ENCODE measurements at places on chromosomes 5 and 9.

DNA sequence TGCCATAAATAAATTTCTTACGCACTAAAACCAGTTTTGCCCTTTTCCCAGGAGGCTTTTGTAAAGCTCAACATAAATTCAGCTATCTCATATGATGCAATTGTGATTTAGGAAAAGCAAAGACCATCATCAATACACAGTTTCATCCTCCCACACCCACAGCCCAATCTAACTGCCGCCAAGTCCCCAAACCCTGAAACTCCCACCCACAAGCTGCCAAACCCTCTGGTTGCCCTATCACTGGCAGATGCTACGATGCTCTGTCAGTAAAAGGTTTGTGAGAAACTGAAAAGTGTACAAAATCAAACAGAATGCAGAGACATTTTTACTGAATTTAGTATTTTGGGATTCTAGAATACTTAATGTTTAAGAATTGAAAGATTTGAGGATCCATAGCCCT lies 42.8 kb upstream of the NR4A3 start:
- DNase-seq, result no peak

GRCh38 chr9:107213561-107214028 lies 69.5 kb upstream of the RAD23B start:
- no peak for DNase-seq

GRCh38 chr5:136202469-136203205 lies 9.7 kb upstream of the SMIM32 start:
- DNase-seq, result no peak

DNA sequence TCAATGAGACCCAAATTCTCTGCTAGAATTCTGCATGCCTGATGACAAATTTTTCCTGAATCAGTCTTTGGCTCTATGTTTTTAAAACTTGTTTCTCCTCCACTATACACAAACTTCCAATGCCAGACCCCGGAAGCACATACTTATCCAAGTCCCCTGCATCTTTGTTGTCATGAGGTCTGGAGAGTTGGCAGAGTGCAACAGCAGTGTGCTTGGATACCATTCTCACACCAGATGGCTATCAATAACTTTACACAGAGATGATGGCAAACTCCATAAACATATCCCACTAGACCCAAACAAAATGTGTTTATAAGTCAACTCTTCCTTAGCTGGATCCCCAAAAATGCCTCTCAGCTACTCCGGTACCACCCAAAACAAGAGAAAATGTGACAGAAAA lies 337.7 kb upstream of the TRPC7 start:
- no peak for DNase-seq

- DNase-seq, result no peak
These were observed 180.8 kb downstream of the LURAP1L start for GRCh38 chr9:12955510-12956163.

DNA sequence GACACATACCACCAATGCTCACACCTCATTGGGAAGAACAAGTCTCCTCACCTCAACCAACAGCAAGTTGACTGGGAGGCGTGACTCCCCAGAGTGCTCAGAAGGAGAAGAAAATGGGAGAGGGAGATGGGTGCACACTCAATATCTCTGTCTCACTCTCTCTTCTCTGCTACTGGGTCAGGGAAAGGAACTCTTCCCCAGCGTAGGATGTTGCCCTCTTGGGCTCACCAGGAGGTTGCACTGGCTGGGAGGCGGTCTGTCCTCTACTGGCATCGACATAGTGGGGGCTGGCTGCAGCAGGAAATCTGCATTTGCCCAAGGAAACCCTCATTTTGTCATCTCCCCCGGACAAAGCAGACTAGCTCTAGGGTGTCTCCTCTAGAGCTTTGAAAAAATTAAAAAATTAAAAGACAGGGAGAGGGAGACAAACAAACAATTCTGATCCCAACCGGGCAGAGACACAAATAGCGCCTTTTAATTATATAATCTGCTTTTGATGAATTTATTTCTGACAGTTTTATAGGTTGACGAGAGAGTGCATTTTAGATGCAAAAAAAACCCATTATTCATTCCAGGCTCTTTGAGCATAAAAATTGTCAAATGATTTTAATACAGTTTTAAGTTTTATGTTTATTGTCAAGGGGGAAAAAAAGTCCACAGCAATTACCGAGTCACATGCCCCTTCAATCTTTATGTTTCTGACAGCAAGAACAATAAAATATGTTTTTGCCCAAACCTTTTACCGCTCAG lies 179.3 kb upstream of the MVB12B start:
- DNase-seq, result no peak

GRCh38 chr5:97735209-97735608 lies 552.2 kb upstream of the RIOK2 start:
- DNase-seq, result no peak

DNA sequence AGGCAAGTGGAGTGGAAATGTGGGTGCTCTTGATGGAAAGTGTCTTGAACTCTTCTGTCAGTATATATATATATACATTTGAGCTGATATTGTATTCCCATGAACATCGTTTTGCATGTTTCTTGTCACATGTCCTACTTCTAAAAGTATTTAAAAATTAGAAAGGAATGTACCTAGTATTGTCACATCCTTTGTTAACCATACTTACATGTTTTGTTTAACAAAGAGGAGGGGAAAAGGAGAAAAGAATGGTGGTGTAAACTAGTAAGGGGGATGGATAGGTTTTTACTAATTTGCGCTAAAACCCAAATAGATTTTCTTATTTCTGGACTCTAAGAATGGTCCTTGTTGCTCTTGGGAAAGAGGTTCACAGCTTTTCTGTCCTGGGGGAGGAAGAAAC lies 181.7 kb downstream of the GOLPH3 start:
- no peak for DNase-seq

- no peak for DNase-seq
These were observed 79.5 kb upstream of the NFIL3 start for GRCh38 chr9:91502913-91503672.

DNA sequence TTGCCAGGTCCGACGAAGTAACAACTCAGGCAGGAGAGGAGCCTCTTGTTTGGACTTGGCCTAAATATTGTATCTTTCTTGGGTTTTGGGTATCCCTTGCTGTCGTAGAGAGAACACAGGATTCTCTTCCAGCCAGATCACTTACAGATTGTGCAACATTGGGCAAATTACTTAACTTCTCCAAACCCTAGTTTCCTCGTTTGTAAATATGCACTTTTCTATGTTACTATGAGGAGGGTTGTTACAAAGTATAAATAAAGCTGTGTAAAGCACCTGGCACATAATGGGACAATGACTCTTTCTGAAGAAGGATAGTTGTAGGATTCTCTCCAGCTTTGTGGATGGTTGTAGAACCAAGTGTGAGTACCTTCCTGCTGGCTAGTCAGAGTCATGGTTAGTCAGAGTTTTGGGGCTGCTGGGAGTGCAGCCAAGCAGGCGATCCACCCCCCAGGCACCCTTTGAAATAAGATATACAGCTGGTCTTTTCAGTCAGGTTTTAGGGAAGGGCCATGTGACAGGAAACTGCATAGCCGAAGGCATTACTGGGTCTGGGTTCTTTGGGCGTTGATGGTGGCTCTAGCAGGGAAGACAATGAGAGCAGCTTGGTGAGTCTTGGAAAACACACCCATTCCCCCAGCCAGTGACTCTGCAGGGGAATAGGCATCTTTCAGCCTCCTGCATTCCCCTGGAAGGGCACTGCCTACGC lies 49.9 kb upstream of the GDNF start:
- no peak for DNase-seq

- no peak for DNase-seq
These were observed 82.7 kb downstream of the EGFLAM start for GRCh38 chr5:38341056-38341455.

DNA sequence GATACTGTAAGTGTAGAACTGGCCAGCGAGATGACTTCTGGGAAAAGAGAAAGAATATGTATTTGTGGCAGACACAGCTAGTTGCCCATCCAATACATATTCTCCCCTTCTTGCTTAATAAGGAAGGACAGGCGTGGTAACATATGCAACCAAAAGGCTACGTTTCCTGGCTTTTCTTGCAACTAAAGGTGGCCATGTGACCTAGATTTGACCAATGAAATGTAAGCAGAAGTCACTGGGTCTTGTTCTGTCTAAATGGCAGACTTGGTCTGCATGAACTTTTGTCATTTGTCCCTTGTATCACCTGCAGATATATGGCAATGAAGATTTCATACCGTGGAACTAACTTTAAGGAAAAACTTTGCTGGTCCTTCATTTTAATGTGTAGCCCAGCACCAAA lies 183.8 kb downstream of the CDH12 start:
- DNase-seq, result no peak

- DNase-seq, result peak; percentile 75
These were observed 456.6 kb downstream of the RAB3C start for GRCh38 chr5:59039296-59040023.

DNA sequence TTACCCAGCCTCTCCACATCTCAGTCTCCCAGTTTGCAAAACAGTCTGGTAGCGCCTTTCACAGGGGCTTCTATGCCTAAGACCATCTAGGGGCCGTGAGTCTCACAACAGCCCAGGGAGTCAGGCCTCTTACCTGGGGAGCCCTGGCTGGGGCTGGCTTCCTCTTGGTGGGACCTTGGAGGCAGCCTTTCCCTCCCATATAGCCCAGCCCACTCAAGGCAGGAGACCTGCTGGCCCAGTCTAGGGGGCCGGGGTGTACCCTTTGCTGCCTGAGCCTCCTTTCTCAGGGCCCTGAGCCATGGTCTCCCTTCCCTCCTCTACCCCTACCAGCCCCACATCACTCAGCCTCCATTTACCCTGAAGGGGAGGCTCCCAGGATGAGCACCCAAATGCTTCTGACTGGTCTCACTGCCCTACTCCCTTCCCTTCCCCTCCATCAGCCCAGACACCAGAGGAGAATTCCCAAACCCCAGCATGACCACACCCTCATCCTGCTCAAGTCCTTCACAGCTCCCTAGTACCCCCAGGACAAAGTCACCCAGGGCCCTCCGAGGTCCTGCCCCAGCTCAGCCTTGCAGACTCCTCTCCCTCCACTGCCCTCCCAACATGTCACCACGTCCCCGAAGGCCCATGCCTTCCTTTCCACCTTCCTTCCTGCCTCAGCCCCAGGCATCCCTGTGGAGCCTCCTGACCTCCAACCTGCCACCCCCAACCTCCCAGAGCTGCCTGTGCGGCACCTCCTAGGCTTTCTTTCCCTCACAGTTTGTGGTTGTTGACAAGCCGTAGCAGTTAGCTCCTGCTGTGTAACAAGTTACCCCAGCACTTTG lies 55.3 kb downstream of the BARX1 start:
- DNase-seq, result no peak

DNA sequence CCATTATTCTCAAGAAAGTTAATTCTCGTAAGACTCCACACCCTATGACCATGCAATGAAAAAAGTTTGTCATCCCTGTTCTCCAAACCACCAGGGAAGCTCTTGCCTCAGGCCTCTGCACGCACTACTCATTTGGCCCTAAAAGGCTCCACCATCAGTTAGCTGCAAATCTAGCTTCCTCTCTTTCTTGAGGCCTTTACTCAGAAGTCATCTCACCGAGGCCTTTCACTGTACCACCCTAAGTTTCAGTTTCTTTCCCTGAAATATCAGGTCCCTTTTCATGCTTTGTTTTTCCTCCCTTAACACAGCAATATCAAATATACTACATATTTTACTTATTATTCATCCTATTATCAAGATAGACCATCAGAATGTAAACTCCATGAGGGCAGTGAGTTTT lies 39.1 kb downstream of the OXCT1 start:
- DNase-seq, result no peak

- no peak for DNase-seq
These were observed 5.8 kb upstream of the PCA3 start for GRCh38 chr9:76758476-76758875.

DNA sequence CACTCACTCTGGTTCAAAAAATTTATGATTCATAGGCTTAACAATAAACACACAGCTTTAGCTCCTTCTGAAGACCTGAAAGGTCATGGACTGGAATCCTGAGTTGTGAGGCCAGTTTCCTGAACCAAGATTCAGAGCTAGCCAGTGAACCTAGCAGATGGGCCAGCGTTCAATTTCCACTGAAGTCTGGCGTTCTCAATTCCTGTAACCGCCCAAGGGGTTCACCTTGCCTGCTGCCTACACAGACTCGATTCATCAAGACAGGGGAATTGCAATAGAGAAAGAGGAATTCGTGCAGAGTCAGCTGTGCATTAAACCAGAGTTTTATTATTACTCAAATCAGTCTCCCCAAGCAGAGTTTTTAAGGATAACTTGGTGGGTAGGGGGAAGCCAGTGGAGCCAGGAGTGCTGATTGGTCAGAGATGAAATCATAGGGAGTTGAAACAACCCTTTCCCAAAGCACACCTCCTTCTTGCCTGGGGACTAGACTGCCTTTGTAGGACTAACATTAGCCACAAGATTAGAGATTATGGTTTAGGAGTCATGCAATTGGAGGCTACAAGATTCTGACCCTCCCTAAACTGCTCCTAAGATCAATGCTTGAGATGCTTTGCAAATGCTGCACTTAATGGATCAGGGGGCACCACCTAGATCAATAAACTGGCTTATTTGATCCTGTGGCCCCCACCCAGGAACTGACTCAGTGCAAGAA lies 117.5 kb upstream of the SHB start:
- no peak for DNase-seq

- DNase-seq, result no peak
These were observed 341.2 kb upstream of the IRX2 start for GRCh38 chr5:3092664-3093063.

DNA sequence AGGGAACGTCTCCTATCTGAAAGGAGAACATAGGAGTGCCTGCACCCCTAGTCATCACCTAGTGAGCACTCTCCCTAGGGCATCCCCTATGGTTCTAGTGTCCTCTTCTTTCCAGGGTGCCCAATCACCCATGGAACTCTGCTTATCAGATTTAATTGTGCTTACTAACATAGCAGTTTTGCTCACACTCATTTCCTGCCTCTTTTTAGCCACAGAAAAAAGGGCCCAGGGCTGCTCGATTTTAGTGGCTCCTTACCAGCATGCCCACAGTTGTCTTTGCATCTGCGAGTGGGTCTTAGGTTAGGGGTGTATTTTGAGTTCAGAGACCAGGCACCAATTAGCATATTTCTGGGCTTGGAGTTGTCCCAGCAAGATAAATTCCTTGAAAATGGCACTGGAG lies 1110.2 kb downstream of the TAF11L14 start:
- DNase-seq, result no peak

DNA sequence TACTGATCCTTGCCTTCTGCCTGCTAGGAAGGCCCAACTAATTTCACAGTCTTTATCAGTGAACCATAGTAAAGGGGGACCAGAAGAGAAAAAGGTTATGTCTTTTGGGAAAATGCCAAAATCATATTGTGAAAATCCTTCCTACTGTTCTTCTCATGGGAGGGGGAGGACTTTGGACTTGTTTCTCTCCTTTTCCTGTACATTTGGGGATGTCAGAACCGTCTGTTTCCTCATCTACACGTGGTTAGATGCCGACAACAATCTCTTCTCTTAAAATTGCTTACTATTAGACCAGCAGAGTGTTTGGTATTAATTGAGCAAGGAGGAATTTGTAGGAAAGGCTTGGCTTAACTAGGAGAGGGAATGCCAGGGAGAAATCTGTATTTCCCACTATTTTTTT lies 77.2 kb downstream of the TMC1 start:
- DNase-seq, result no peak

GRCh38 chr5:102589661-102590060 lies 90.9 kb upstream of the SLCO6A1 start:
- DNase-seq, result no peak

GRCh38 chr5:40736103-40736875 lies 19.5 kb downstream of the TTC33 start:
- DNase-seq, result no peak

GRCh38 chr5:178473854-178474253 lies 116.3 kb downstream of the COL23A1 start:
- no peak for DNase-seq

GRCh38 chr5:135395451-135395850 lies 3.6 kb downstream of the MACROH2A1 start:
- DNase-seq, result no peak
